ENCODE measurements at places on chromosomes 5 and 9.

- DNase-seq: no peak
Measured at GRCh38 chr5:57332361-57332760, 150.2 kb downstream of the ACTBL2 start.

DNA sequence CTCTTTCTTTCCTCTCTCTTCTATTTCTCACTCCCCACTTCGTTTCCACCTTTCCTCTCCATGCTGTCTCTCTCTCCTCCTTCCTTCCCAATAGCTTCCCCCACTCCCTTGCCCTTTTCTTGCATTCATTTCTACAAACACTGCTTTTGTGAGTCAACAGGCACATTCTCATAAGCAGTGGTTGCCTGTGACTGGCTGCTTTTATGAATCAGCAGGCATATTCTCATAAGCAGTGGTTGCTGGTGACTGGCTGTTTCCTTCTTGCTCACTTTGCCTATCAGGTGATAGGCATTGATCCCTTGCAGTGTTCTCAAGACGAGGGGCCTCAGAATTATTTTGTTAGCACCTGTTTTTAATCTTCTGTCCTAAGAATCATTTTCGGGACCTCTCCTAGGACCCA, 116.1 kb upstream of the ACTBL2 start:
- no peak for DNase-seq

DNA sequence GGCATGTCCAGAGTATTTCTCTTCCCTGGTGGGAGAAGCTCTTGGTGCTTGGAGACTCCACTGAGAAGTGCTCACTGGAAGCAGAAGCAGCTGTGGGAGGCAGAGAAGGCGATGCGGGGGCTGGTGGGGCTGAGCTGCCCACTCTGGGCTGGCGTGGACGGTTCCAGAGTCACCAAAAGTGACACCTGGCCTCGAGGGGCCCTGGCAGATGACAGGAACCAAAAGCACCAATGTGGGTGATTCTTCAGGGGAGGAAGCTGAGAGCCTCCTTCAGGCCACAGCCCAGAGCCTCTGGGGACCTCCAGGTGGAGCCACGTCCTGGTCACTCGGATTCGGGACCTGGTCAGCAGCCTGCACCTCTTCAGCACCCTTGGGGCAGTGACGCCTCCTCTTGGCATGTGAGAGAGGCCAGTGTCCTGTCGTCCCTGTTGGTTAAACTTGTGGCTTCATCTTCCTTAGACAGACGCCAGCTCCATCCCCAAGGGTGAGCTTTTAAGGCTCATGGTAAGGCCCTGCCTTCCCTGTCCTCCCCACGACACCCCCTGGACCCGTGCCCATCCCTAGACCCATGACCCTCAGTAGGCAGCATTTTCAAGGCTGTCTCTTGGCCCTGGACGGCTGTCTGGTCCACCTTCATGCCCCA, 78.7 kb upstream of the IRX4 start:
- no peak for DNase-seq

GRCh38 chr5:36304095-36304805, 2.5 kb upstream of the RANBP3L start:
- no peak for DNase-seq

DNA sequence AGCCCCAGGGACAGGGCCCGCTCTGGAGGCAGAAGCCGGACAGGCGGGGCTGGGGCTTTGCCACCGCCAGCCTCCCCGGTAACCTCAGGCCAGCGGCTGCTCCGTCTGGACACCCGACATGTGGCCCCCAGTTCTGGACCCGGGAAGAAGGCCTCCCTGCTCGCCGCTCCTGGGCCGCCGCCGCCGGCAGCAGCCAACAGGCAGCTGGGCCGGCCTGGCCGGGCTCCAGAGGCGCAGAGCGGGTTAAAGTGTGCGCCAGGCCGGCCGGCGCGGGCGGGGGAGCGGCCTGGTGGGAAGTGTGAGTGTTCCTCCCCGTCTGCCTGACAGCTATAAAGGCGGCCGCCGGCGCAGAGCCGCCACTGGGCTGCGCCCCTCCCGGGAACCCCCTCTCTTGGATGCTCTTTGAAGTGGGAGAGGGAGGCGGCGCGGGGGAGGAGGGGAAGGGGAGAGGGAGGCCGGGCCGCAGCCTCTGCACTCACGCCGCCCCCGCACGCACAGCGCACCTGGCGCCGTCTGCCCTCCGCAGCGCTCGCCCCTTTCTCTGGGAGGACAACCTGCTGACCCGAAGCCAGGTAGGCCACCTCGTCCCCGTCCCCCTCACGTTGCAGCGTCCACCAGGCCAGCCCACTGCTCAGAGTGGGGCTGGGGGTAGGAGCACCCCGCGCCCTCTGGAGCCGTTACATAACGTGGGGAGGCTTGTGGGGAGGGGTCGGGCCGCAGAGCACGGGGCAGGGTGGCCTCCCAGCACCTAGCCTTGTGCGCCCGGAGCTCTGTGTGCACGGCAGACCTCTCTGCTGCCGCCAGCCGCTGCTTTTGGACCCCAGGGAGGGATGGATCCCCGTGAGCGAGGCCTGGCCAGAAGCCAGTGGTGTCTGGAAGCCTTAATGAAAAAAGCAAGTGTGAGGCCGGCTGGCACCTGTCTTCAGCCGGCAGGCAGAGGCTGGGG, at the start of gene ADAMTSL2:
TSS of gene ADAMTSL2 (plus strand) at position 359 of the 946 bp plus-strand sequence. CDS start 2,009 bp downstream, outside the sequence.
- no peak for DNase-seq

DNA sequence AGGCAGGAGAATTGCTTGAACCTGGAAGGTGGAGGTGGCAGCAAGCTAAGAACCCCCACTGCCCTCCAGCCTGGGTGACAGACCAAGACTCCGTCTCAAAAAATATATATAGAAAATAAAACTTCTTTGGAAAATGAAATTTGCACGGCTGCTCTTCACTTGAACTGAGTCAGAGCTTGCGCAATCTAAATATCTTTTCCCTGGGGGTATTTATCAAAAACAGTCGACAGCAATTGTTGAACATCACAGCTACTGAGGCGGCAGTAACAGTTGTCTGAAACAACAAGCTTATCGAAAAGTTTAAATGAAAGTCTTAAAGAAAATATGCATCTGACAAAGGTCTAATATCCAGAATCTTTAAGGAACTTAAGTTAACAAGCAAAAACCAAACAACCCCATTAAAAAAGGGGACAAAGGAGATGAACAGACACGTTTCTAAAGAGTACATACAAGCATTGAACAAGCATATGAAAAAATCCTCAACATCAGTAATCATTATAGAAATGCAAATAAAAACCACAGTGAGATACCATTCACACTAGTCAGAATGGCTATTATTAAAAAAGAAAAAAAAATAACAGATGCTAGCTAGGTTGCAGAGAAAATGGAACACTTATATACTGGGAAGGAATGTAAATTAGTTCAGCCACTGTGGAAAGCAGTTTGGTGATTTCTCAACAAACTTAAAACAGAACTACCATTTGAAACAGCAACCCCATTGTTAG, 153.6 kb upstream of the CDH9 start:
- DNase-seq: no peak

DNA sequence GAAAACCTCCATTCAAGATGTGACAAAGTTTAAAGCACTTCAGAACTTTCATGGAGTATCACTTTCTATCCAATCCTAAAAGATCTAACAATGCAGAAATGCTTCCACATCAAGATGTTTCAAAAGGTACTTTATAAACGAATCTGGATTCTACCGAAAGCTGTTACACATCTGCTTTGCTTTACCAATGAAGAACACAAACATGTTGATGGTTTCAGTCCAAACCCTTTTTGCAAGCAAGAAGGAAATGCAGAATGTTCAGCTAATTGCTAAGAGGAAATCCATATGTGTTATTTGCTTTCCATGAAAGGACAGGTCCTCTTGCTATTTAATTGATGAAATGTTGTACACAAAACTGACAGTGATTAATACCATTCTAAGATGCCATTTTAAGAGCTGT, 419.6 kb downstream of the EFNA5 start:
- no peak for DNase-seq

DNA sequence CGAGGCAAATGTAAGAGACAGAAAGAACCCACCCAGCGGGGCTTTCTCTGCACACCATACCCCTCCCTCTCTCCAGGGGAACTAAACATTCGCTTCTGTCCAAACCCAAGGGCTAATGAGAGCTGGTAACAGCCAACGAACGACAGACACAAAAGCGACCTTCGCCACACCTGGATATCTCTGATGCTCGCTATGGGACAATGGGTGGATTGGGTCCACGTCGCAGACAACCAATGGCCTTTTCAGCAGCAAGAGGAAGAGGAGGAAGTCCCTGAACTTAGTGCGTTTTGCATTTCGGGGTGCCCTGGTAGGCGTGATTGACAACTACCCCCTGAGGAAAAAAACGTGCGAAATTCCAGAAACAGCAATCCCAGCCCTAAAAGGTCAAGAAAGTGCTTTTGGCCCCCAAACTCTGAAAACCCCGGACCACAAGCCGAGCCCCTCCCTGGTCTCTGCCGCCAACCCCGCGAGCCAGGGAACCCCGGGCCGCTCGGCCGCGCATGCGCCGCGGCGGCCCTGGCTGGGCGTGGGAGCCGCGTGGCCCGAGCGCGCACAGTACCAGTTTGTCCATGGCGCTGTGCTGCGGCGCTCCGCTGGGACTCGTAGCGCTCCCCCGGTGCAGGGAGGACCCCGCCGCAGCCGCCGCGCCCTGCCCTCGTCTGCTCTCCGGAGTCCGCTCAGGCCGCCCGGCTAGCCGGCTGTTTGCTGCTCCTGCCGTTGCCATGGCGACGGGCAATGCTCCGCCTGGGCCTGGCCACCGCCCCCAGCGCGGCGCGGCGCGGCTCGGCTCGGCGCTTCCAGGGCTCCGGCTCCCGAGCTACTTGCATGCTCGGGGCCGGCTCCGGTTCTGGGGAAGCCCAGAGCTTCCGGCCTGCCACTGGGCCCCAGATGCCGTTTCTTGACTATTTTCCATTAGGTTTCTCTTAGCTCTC, 66.9 kb upstream of the DNAH5 start:
- no peak for DNase-seq

- DNase-seq: no peak
Measured at GRCh38 chr5:123180676-123181393, 91.8 kb downstream of the PRDM6 start.

- no peak for DNase-seq
Measured at GRCh38 chr5:54785729-54786591, 199.4 kb downstream of the ESM1 start.

GRCh38 chr9:95463148-95464060, 53.4 kb downstream of the PTCH1 start:
- DNase-seq: no peak

GRCh38 chr9:114108016-114108833, 9.1 kb upstream of the KIF12 start:
- DNase-seq: no peak

- DNase-seq: no peak
Measured at GRCh38 chr9:38063363-38063707, 5.7 kb downstream of the SHB start.
